Stimulated activated CD4-positive, alpha-beta T cell treated with anti-CD3 and anti-CD28 coated beads, Interleukin-1b, Interleukin-23, amount 100 ng/mL, for 1 hour (primary cell): ENCODE measurements at places on chromosomes 5 and 9.

DNA sequence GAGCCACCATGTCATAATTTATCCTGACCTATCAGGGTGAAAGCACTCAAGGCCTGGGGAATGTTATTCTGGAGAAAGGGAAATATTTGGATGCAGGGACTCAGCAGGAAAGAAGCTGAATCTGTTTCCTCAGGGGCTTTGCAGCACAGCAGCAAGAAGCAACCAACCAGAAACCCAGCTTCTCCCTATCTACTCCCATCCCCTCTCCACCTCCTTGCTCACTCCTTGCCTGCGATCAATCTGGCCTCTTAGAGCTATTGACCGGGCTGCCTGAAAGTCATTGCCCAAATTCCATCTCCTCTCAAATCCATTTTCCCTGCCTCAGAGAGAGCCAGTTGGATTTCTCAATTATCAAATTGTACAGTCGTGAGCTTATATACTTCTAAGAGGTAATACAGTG lies 542.0 kb upstream of the TRPC7 start:
- DNase-seq, result no peak

DNA sequence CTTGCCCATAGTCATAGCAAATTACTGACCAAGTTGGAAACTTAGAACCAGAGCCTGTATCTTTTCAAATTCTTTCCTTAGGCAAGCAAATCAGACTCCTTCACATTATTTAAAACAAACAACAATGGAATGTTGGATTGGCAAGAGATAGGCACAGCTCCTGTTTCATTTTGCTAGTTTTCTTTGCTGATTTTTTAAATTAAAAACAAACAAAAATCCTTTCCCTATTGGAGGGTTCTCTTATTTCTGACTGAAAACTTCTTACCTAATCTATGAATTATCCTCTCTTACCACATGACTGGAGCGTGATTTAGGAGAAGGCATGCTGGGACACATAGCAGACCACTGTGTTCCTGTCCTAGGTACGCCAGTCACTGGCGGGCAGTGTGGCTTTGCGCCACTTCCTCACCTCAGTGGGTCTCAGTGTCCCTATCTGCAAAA lies 63.0 kb downstream of the TTC39B start:
- no peak for DNase-seq

- no peak for DNase-seq
Measured at GRCh38 chr5:118397236-118397635, 591.1 kb downstream of the DTWD2 start.

DNA sequence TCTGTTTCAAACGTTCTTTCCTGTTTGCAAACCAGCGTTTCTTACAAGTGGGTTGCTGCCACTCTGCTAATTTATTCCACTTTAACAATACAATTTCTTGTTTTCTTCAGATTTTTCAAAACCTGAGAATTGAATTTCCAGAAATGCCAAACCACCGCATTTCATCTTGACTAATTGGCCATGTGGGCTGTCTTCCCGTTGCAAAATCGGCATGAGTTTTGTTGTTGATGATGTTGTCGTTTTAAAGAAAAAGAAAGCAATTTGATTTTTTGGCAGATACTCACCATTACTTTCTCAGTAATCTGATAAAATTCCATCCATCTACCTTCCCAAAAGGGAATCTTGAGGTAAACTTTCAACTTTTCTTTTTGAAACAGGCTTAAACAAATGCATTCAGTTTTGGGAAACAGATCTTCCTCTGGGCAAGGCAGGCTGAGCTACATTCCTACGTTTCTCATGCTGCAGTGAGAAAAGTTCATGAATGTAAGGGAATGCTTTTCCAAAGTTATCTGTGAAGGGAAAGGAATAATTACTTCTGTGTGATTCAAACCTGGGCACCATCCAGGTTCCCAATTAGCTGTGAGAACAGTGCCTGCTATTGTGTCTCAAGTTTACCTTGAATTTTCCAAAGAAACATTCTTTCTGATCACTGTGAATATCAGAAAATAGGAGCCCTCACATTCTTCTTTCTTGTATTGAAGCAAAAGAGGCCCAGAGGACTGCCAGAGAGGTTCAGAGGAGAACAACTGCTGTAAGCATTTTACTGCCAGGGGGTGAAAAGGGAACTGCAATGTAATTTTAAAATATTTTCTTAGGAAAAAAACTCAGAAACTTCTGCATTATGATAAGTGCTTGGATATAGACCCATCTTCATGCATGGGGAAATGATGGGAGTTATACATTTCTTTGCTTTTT lies 100.7 kb upstream of the TUT7 start:
- DNase-seq, result no peak

- no peak for DNase-seq
Measured at GRCh38 chr5:42760426-42760825, 3.8 kb downstream of the CCDC152 start.

GRCh38 chr5:157855404-157855994 lies 3.4 kb downstream of the CLINT1 start:
- DNase-seq, result no peak

- no peak for DNase-seq
Measured at GRCh38 chr5:74839229-74839628, 27.0 kb downstream of the FAM169A start.

DNA sequence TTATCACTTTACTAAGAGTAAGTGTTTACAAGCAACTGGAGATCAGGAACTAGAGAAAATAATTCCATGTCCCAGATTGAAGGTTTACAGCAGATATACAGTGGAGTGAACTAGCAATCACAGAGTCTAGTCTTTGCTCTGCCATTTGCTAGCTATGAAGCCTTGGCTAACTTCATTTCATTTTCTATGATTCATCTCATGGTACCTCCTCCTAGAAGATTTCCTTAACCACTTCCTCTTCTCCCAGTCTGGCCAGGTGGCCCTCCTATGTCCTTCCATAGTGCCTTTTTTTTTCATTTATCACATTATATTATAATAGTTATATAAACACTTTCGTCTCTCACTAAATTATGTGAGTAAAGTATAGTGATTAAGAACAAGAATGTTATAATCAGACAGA lies 52.1 kb downstream of the GRIA1 start:
- DNase-seq, result no peak
